ENCODE measurements at places on chromosomes 1 and 21. TPM values are rescaled to one million over a fixed set of nuclear protein-coding genes. Genes with fewer than 3 reads are reported as not detected.

PLA2G5 gene
- not detected for total RNA-seq

CHIA gene
- total RNA-seq: not detected

MAN1C1 gene
- 10.1 TPM for total RNA-seq

PRKAA2 gene
- total RNA-seq: not detected

CCDC185 gene
- total RNA-seq: not detected

HSD3B1 gene
- not detected for total RNA-seq

TMEM269 gene
- total RNA-seq: 0.48 TPM

TRIM67 gene
- total RNA-seq: not detected

MT1HL1 gene
- not detected for total RNA-seq

CENPF gene
- total RNA-seq: 107 TPM

KRTAP10-2 gene
- total RNA-seq: not detected

TMOD4 gene
- total RNA-seq: 0.69 TPM

PGBD5 gene
- total RNA-seq: not detected

SPRR2G gene
- total RNA-seq: not detected

MAP1LC3C gene
- total RNA-seq: not detected

FAM151A gene
- total RNA-seq: not detected

TFAP2E gene
- 0.58 TPM for total RNA-seq

S100A7 gene
- not detected for total RNA-seq

LEFTY2 gene
- not detected for total RNA-seq

DNA sequence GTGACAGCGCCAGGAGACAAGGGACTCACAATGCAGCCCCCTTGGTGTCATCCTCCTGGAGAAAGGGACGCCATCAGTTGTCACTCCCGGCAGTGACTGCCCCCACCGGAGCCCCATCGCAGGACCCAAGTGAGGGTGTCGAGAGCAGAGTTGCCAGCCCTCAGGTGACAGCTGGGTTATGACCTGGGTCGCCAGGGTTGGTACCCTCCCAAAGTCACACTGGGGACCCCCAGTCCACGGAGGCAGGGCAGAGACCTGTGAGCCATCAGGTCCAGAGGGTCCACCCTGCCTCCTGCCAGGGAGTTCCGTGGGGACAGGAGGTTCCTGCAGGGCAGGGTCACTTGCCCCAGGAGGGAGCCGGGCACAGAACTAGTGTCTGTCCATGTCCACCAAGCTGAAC is 78.2 kb upstream of the IFFO2 start:
- DNase-seq: no peak

GRCh38 chr1:87951852-87952251 is 623.2 kb downstream of the LMO4 start:
- no peak for DNase-seq

- DNase-seq: no peak
These were observed 25.0 kb downstream of the KRTAP24-1 start for GRCh38 chr21:30257773-30258172.

DNA sequence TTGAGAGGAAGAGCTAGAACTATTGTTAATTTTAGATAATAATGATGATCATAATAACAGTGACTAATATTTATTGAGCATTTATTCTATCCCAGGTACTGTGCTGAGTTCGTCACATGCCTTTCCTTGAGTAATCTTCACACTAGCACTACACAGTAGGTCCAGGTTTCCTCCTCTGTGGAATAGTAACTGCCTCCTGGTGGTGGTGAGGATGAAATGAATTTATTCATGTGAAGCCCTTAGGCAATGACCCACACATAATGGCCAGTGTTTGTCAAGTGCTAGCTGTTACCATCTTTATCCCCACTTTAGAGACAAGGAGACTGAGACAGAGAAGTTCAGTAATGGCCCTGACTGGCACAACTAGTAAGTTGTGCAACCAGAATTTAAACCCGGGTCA is 5.9 kb downstream of the NIPAL3 start:
- no peak for DNase-seq

GRCh38 chr1:88740784-88741183 is 56.7 kb downstream of the PKN2 start:
- DNase-seq: no peak

- DNase-seq: no peak
These were observed 333.8 kb downstream of the KIF26B start for GRCh38 chr1:245488346-245489129.

GRCh38 chr1:214899908-214900460 is 182.6 kb upstream of the KCNK2 start:
- DNase-seq: no peak

DNA sequence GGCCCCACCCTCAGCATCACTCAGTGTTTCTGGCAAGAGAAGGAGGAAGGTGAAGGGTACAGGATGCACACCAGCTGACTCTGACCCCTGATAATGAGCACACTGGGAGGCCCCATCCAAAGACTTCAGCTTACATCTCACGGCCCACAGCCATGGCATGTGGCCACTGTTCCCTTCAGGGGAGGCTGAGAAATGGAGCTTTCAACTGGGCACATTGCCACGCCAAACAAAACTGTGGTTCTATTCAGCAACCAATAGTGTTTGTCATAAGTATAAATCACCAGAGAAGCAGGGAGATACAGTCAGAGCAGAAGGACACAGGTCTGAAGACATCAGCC is 12.7 kb upstream of the TRAF3IP3 start:
- DNase-seq: no peak

DNA sequence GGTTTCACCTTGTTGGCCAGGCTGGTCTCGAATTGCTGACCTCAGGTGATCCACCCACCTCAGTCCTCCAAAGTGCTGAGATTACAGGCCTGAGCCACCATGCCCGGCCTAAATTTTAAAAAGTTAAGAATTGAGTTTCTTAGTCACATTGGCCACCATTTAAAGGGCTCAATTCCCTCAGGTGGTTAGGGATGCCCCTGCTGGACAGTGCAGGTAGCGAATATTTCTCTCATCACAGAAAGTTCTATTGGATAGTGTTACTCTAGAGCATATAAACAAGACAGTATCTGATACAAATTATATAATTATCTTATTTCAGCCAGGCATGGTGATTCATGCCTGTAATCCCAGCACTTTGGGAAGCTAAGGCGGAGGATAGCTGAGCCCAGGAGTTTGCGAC is 320.2 kb downstream of the ZP4 start:
- DNase-seq: no peak

DNA sequence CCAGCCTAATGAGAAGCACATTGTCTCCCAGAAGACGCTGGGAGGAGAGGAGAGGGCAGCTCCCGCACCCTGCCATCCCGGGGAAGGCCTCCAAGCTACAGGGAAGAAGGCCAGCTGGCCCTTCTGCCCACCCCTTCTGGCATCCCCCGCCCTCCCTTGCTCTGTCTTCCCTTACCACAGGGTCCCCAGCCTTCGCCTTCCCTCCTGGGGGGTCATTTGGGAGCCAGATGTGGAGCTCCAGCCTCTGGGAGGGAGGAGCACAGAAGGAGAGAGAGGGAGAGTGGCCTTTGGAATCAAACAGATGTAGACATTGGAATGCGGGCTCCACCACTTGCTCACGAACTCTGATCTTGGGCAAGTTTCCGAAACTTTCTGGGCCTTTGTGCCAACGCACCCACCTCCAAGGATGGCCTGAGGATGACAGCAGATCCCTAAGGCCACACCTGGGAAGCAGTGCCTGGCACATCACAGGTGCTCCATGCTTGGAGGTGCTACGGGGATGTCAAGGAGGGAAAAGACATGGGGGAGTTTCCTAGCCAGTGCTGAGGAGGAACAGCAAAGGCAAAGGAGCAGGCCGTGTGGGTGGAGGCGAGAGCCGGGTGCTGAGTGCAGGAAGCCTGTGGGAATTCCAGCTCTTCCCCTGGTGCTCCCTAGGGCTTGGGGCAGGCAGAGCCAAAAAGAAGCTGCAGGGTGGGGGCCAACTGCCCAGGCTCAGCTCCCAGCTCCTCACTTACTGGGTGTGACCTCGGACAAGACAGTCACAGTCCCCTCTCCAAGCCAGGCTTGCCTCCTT is 23.1 kb upstream of the RSPO1 start:
- no peak for DNase-seq

DNA sequence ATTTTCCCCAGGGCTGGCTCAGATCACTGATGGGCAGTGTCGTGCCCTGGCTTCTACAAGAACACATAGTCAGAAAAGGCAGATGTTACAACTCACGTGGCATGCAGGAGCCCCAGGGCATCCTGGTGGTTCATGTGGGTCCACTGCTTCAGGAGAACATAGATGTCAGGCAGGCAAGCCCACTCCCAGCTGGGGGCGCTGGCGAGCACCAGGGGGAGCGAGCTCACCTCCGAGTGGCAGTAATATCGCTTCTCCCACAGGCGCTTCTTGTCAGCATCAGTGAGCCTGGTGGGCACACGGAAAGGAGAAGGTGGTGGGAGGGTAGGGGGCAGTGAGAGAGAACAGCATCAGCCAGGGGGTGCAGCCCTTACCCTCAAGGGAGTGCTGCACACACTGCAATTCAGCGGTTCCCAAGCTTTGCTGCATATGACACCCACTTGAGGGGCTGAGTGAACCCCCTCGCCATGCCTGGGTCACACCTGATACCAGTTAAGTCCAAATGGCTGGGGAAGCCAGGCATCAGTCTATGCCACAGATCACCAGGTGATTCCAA is 34.3 kb upstream of the PPP1R15B start:
- DNase-seq: peak; percentile 82

GRCh38 chr1:33347650-33347992 is 26.7 kb upstream of the A3GALT2 start:
- no peak for DNase-seq

- no peak for DNase-seq
These were observed 53.4 kb downstream of the UBR4 start for GRCh38 chr1:19156676-19157075.

DNA sequence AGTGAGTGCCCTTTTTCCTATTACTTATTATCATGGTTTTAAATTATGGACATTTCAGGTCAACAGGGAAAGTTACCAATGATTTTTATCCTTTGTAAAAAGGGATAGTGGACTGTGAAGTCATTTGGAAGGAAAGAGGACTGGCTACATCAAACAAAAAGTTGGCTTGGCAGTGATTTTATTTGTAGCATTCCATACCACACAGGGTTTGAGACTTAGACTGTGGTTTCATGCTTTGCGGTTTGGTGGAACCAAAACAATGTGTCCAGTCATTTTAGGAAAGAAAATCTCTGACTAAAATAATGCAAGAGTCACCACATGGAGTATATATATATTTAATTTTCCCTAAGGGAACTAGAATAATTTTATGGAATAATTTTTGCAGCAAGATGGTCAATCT is 239.5 kb downstream of the HMCN1 start:
- no peak for DNase-seq

- no peak for DNase-seq
These were observed 50.3 kb downstream of the ARHGEF16 start for GRCh38 chr1:3504822-3505153.

DNA sequence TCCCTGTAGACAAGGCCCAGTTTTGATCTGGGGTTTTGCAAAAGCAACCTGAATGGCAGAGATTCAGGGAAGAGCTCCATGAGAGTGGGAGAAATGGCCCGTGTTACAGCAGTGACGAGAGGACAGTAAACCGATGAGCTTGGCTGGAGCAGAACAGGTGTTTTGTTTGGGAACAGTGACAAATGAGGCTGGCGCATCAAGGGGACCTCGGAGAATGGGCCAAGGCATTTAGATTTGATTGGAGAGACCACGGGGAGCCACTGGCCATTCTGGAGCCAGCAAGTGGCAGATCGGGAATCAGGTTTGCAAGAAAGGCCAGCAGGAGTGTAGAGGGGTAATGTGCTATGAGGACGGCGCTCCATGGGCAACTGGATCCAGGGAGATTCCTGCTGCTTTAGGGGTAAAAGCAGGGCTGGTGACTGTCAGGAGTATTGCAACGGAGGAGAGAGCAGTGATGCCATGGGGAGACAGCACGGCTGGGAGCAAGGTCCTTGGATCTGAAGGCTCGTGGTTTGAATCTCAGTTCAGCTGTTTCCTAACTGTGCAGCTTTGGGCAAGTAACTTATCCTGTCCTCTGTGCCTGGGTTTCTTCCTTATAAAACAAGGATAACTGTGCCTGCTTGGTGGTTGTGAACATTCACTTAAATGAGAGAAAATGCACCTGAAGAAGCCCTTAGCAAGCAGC is 9.9 kb upstream of the KLHDC7A start:
- DNase-seq: no peak

GRCh38 chr1:230896779-230897178 is 28.5 kb upstream of the C1orf198 start:
- no peak for DNase-seq

GRCh38 chr1:192238421-192238820 is 78.4 kb upstream of the RGS21 start:
- no peak for DNase-seq

GRCh38 chr1:234868296-234869147 is 258.5 kb upstream of the IRF2BP2 start:
- DNase-seq: no peak

Data from activated CD4-positive, alpha-beta T cell treated with anti-CD3 and anti-CD28 coated beads for 36 hours (primary cell).